Stimulated activated CD4-positive, alpha-beta T cell treated with anti-CD3 and anti-CD28 coated beads, Interleukin-1b, Interleukin-23, amount 100 ng/mL, for 4 hours (primary cell): ENCODE measurements at places on chromosomes 2 and 18.
A peak's percentile ranks its signal among the peaks of the same experiment; 100 is the strongest.

GRCh38 chr18:48151421-48152065 is 221.1 kb upstream of the SMAD2 start:
- no peak for DNase-seq

GRCh38 chr2:106867196-106867953 is 18.6 kb downstream of the ST6GAL2 start:
- DNase-seq = no peak

DNA sequence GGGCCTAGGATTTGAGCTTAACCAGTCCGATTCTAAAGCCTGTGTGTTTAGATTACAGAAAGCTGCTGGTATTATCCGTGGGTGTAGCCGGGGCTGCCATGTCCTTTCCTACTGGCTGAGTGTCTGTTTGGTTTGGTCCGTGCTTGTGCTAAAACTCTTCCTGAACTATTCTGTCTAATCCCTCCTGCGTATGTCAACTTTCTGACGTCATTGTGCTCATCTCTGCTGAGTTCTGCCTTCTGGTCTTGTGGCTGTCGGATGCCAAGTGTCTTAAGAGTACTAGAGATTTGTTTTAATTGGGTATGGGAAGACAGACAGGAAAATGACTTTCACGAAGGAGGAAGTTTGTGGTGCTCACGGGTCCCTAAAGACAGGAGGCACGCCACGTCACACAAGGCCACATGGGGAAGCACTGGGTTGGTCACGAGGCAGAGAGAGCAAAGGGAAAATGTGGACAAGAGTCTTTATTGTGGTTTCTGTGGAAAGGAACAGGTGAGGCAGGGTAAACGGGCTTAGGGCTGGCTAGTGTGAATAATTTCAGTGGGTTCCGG is 31.8 kb upstream of the NTSR2 start:
- DNase-seq = no peak

GRCh38 chr18:36735130-36735529 is 93.7 kb downstream of the TPGS2 start:
- no peak for DNase-seq

DNA sequence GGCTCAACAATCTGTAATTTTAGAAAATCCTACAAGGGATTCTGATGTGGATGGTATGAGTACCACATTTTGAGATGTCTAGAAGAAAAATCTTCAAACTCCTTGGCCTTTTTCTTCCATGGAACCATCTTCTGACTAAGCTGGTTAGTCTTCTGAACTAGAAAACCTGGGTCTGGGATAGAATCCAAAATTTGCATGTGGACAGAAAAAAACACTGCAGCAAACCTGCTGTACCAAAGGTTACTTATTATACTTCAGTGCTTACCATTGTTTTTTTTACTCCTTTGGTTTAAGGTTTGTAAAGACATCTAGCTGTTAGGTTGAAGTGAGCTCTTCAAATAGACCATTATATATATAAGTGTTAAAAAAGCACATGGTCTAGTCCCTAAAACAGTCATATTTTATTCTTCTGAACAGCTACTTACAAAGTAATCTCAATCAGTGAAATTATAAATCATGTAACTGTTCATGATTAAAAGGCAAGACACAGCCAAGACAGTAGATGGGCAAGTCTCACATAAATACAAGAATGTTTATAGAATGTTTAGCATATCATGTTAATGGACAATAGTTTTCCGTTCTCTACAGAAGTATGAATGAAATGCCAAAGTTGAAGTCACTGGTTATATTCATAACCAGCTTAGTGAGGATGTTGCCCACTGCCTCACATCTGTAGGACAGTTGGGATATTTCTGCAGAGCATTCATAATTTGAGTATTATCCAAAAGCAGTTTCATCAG is 85.5 kb downstream of the ORC4 start:
- no peak for DNase-seq

GRCh38 chr2:52676056-52676455 is 1091.5 kb upstream of the CHAC2 start:
- DNase-seq = no peak

DNA sequence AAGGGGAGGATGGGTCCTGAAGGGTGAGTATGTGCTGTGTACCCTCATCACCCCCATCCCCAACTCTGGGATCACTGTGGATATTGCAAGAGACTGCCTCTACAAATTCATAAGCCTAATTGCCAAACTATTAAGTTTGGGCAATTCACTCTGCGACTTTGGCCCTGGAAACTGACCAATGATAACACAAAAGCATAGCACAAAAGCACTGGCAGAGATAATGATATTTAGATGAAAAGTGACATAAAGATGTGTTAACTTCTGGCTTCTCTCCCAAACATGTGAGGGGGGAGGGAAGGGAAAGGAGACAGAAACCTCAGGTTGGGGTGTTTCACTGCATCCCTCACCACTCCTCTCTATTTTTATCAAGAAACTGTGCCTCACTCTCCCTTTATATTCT is 150.3 kb downstream of the SATB2 start:
- DNase-seq = no peak

- DNase-seq = peak; percentile 49
Observed at GRCh38 chr2:218962859-218963492, 3.5 kb downstream of the CDK5R2 start.

GRCh38 chr2:173214213-173214612 is 138.6 kb downstream of the MAP3K20 start:
- no peak for DNase-seq
